NCI-H2171 (cell line): ENCODE measurements at places on chromosomes 6 and 20.

DNA sequence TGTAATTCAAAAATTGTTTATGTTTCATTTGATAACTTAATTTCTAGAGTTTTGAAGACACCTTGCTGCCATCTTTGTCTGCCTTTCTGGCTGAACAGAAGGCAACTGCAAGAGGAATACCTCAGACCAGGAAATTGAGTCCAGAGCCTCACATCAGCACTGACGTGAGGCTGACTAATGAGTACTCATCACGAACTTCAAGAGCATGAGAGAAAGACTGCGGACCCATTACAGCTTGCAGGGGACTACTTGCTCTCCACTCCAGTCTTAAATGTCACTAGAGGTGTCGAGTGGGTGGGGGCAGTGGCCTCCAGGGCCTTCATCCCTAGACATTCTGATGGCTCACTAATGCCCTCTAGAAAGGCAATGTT lies 109.5 kb upstream of the SSTR4 start:
- DNase-seq, result no peak

GRCh38 chr20:34396408-34396807 lies 33.3 kb downstream of the ITCH start:
- no peak for DNase-seq

- DNase-seq, result no peak
These were observed 31.8 kb downstream of the ABRACL start for GRCh38 chr6:139060332-139060731.

DNA sequence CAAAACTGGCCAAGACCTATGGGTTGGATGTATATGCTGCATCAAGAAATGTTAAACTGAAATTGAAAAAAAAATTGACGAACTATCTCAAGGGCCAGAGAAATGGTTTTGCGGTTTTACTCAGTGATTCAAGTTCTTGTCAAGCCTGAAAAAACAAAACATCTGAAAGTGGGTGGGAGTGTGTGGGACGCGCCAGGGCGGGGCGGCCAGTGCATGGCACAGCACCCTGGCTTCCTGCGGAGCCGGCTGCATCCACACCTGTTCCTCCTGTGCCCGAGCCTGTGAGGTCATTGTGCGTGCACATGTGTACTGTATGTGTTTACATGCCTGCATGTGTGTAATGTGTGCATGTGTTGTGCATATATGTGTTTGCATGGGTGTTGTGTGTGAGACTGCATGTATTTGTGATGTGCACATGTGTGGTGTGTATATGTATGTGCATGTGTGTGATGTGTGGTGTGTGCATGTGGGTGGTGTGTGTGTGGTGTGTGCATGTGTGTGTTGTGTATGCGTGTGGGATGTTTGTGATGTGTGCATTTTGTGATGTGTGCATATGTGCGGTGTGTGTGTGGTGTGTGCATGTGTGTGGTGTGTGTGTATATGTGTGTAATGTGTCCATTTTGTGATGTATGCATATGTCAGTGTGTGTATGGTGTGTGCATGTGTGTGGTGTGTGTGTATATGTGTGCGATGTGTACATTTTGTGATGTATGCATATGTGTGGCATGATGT lies 59.8 kb downstream of the CDH4 start:
- no peak for DNase-seq

- no peak for DNase-seq
These were observed 76.8 kb downstream of the MAP3K4 start for GRCh38 chr6:161068321-161068741.

DNA sequence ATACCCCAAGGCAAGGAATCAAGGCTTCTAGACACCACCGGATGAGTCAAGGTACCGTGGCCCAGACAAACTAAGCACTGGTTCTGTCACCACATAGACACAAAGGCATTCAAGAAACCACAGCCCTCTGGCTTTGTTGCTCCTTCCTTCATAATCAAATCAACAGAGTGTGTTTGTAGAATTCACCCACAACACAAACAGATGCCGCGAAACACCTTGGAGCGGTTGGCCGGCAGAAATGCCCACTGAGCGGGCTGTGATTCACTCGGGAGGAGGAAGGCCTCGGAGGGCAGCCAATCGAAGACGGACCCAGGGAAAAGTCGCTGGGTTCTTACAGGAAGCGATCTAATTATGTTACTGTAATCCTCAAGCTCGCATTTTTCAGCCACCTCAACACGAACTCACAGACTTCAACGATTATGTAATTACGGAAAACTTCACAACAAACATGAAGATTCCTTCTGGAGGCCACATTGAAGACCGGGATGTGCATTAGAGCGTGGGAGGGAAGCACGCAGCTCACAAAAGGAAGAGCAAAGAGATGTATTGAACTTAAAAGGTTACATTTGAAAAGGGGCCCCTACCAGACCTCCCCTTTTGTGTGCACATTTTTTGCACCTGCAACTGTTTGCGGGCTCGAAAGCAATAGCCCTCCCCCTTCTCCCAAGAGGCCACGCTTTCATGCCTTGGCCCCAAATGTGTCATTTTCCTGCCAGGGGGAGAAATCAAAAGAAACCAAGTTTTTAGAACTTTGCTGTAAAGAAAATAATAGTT lies 184.7 kb upstream of the PREP start:
- DNase-seq, result no peak

GRCh38 chr6:153215242-153215641 lies 84.2 kb upstream of the RGS17 start:
- no peak for DNase-seq

DNA sequence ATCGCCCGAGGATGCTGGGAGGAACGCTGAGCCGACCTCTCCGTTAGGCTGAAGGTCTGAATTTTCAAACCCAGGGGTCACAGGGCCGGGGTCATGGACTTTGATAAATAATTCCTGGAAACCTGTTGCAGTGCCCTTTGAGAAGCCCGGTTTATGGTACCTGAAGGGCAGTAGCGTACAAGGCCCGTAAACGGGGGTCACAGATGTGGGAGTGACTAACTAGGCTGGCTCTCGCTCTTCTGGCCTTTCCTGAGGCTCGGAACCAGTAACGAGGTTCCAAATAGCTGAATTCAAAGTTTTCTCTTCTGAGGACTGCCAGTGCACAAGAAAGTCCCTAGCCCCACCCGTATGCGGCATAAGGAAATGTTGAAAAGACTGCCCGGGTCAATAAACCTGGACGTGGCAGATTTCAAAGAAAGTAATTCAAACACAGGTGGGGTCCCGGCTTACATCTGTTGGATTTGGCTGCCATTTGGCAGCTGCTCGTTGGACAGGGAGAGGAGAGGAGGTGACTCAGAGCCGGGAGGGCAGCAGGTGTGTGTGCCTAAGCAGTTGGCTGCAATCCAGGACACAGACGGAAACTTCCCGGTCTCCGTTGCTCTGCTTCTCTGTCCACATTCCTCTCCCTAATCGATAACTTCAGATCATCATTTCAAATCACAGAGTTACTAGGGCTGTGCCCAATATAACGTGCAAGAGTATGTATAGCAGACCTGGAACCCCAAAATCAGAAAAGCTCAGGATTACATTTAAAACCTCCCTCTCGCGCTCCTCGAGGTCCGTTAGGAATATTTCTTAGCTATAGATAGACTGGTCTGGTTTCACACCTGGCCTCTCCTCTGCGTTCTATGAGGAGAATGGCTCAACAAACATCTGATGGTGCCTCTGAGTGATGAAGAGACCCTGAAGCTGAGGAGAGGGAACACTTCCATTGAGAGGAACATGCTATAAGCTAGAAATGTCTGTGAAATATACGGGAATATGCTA lies 765 bp upstream of the GMDS start:
- peak; percentile 89 for DNase-seq

GRCh38 chr6:166442131-166442685 lies 59.5 kb upstream of the MPC1 start:
- no peak for DNase-seq

DNA sequence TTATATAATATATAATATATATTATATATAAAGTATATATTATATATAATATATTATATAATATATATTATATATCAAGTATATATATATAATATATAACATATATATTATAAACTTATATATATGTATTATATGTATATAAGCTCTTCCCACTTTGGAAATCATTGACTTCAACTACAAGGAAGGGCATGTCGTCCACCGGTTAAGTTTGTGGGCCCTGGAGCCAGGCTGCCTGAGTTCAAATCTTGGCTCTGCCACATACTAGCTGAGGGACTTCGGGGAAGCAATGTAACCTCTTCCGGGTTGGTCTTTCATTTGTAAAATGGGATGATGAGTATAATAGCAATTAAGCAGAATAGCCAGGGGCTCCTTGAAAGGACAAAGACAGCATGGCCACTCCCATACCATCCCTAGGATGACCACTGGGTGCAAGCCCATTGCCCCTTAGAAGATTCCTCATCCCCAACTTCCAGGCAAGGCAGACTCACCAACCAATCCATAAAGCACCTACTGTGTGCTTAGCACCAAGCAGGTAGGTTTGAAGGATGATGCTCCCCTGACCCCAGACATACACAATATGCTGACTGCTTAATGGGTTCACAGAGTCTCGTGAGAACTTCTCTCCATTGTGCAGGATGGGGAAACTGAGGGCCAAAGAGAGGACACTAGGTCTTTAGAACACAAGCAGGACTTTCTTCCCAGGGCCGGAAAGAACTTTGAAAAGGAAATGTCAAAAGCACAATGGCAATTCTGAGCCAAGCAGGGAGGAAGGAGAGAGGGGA lies 163.2 kb downstream of the MRPL14 start:
- DNase-seq, result no peak

DNA sequence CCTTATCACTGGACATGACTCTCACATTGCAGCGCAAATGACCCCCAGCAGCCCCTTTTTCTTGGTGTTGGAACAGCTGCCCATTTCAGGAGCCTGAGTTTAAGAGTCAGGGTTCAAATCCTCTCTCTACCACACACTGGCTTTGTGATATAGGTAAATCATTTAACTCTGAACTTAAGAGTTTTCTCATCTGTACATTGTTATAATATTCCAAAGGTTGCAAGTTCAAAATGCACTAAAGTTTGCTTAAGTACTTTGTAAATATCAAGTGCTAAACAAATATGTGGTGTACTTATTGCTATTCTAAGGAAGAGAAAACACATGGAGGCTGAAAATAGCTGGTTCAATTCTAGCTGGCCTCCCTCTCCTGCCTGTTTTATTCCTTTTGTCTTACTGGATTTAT lies 39.3 kb upstream of the PBOV1 start:
- DNase-seq, result no peak

DNA sequence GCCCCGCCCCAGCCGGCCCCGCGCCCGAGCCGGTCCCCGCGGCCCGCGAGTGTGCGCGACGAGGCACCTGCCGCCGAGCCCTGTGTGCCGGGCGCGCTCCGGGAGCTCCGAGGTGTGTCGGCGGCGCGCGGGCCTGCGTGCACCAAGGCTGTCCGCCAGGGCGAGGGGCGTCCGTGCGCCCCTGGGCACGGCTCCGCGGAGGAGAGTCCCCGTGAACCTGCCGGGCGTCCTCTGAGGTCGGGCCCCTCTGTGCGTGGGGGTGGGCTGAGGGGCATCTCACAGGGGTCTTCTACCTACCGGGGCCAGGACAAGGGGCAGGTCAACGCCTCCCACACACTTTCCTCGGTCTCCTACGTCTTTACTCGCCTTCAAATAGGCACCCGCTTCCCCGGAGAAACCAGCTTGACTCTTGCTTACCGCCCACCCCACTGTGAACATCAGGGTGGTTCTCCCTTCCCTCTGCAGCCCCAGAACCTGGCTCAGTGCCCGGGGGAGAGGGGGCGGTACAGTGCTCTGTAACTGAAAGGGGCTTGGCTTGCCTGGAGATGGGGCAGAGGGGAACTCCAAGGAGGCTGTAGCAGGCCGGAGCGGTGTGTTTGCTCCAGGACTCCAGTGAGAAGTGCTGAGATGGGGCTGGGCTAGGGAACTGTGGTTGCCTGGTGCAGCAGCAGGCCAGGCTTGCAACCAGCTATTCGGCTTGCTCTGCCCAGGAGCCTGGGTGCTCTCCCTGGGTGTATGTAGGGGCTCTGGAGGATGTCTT lies at the start of gene SAMD10:
SAMD10 (minus strand) TSS at position 86 of the 760 bp plus-strand sequence. CDS start 175 bp downstream, outside the sequence.
- DNase-seq, result peak; percentile 89

GRCh38 chr6:166026586-166027126 lies 141.0 kb downstream of the TBXT start:
- no peak for DNase-seq

DNA sequence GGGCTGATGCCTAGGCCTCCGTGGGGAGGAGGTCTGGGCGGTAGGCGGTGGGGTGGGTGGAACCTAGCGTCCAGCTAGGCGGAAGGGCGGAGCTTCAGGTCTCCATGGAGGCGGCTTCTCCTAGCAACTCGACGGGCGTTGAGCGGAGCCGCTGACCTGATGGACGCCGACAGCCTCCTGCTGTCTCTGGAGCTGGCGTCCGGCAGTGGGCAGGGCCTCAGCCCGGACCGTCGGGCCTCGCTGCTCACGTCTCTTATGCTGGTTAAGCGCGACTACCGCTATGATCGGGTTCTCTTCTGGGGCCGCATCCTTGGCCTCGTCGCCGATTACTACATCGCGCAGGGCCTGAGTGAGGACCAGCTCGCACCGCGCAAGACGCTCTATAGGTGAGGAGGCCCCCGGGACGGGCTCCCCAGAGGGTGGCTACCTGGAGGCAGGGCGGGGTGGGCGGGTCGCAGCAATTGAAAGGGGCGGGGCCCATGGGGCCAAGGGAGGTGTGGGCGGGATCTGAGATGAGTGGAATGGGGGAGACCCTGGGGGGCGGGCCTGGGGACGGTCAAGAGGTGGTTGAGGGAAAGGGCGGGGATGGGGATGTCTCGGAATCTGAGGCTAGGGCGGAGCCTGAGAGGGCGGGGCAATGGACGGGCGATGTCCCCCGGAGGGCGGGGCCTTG lies at the start of gene RSPH9:
RSPH9 (plus strand) TSS at position 97 of the 673 bp plus-strand sequence; CDS start at position 160, 63 bp downstream.
- DNase-seq, result no peak

- no peak for DNase-seq
These were observed 35.8 kb downstream of the GCM1 start for GRCh38 chr6:53112871-53113270.

GRCh38 chr6:167735084-167735950 lies 91.4 kb upstream of the AFDN start:
- DNase-seq, result no peak

- DNase-seq, result no peak
These were observed 1.9 kb downstream of the MRPS26 start for GRCh38 chr20:3047486-3048419.

DNA sequence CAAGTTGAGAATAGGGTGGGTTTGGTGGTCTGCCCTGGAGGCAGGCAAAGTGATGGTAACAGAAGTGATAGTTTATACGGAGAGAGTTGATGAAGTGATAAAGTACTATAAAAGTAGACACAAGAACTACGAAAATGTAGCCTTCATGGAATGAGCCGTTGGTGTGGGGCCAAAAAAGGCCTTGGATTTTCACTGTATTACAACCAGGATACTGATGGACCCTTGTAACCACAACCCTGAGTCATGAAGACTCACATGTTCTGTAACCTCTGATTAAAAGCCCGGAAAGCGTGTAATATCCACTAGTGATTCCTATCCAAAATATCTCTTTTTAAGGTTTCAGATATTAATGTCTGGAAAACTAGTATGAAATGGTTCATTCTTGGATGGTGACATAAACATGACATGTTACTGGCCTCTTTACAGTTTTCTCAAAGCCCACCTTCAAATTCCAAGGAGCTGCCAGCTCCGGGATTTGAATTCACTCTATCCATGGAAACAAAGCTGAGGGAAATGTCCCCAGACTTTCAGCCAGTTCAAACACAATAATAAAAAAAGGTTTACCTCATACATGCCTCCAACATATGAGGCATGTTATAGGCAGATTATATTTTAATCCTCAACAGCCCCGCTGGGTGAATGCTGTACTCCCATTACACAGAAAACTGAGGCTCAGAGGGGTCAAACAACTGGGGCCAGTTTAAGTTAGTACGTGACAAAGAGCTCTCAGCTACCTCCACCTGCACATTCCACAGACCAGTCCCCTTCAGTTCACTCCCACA lies 55.4 kb downstream of the MRPL14 start:
- no peak for DNase-seq
